ENCODE measurements at places on chromosomes 1 and 21.

- no peak for DNase-seq
Observed at GRCh38 chr1:154751690-154752089, 118.4 kb downstream of the KCNN3 start.

GRCh38 chr1:117659550-117660270 lies 53.9 kb downstream of the TENT5C start:
- no peak for DNase-seq

GRCh38 chr1:172708452-172708851 lies 49.5 kb downstream of the FASLG start:
- DNase-seq, result peak; percentile 41

GRCh38 chr1:11533790-11534787 lies 55.1 kb downstream of the DISP3 start:
- no peak for DNase-seq

- no peak for DNase-seq
Observed at GRCh38 chr1:44029260-44029910, 1.9 kb downstream of the SLC6A9 start.

GRCh38 chr1:29515170-29515955 lies 279.0 kb downstream of the PTPRU start:
- no peak for DNase-seq

DNA sequence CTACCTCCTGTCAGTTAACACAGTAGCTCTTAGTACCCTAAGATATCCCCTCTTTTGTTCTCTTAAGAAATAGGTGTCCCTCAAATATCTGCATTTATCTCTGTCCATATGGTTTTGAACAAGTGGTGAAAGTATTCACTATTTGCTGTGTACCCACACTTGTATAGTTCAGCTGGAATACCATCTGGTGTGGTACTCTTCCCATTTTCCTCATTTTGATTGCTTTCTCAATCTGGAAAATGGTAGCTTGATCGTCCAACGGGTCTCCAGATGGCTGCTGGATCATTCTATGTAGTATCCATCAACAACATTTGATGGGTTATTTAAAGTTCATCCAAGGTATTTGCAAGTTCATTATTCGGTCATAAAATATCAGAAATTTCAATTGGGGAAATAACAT lies 100.3 kb upstream of the DPYD start:
- no peak for DNase-seq

DNA sequence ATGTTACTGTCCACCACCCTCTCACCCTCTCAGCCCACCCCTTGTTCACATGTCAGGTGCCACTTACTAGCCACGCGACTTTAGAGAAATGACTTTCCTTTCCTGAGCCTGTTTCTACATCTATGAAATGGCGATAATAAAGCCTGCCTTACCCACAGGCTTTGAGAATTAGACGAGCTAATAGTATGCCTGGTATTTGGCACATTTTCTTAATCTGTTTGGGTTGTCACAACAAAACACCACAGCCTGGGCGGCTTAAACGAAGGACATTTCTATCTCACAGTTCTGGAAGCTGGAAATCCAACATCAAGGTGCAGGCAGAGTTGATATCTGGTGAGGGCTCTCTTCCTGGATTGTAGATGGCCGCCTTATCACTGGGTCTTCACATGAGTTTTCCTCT lies 273.9 kb upstream of the FMN2 start:
- no peak for DNase-seq

DNA sequence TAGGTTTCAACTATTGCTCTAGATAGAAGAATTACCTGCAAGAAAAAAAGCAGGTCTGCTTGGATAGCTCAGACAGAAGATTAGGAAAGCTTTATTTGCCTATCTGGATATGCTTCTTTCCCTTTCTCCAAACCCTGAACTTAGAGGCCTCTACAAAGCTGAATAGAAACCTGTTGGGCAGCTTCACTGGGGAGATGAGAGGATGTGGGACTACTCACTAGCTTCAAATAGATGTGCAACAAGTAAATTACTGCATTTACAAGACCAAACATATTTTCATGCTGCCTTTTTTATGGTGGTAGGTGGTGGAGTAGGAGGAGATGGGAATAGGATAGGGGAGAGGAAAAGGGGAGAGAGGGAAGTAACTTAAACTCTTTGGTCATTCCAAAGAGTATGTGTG lies 6.4 kb downstream of the CLCA2 start:
- DNase-seq, result no peak

- DNase-seq, result no peak
Observed at GRCh38 chr1:239155466-239156091, 230.8 kb upstream of the CHRM3 start.

DNA sequence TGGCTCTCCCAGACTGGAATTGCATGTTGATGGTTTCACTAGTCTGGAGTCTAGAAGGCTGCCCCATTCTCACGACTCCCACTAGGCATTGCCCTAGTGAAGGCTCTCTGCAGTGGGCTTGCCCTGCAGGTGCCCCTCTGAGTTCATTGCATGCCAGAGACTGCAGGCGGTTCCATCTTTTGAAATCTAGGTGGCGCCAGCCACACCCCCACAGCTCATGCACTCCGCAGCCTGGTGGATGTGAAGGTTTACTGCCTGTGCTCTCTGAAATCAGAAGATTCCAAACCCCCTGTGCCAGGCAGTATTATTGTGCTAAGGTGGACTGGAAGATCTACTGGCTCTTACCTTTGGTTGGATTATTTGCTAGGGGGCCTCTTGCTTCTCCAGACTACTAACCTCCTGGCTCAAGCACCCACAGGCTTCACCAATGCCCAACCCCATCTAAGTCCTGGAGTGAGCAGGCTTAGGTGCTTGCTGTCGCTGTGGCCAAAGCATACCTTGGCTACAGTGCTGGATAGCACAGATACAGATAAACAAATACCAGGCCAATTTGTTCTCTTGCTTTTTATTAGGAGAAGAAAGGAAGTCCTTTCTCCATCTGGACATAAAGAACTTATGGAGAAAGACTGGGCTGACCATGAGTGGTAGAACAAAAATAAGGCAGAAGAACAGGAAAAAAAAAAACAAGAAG lies 83.5 kb upstream of the SIM2 start:
- DNase-seq, result no peak

DNA sequence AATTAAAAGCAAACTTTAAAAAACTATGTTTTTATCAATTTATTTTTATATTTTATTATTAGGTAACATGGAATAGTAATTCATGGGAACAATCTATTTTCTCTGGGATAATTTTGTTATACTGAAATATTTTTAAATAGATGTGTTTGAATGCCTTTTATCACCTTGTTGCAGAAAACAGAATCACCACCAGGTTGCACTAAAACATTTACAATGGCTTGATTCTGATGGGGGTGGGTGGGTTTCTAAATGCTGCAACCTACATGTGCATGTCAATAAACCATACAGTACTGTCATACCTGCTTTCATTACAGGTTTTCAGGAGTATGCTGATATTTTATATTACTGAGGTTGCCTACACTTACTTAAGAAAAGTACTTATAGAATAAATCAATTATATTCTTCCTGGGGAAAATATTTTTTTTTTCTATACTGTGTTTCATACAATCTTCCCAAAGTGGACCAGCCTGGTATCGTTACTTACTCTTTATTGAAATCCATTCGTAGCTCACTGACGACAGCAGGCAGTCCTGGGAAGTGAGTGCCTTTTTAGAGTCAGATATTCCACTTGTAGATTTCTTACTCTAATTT lies 132.8 kb downstream of the PTPRC start:
- DNase-seq, result no peak

GRCh38 chr1:93702828-93703183 lies 21.2 kb upstream of the BCAR3 start:
- DNase-seq, result no peak

DNA sequence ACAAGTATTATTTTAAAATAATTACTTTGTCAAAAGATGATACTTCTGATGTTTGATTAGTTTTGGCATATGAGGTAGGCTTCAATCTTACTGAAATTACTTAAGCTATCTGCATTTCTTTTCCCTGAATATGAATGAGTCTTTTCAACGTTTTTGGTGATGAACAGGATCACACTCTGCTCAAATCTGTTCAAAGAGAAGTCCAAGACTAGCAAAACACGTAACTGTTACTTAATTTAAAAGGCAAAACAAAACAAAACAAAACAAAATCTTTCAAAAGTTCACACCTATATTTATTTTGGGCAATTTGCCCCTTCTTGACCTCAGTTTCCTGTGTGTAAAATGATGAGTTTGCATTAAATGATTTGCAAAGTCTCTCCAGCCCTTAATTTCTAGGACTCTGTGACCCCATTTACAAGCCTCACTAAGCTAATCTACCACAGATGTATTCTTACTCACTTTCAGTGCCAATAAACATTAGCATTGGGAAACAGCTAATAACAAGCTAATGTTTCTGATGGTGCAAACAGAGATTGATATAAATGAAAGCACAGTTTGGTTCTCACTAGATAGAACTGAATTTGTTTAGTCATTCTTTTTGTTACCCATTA lies 865.4 kb downstream of the LTN1 start:
- no peak for DNase-seq

DNA sequence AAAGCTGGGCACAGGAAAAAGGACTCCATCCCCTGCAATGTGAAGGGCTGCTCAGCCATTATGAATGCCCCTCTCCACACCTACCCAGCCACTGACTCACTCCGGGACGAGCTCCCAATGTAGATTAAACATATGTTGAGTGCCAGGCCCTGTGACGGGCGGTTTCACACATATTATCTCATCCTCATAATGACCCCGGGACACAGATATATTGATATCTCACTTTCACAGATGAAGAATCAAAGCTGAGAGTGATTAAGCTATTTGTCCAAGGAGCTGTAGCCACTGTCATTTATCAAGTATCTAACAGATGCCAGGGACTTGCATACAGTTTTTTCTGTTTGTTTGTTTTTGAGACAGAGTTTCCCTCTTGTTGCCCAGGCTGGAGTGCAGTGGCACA lies 35.0 kb upstream of the SLC30A1 start:
- no peak for DNase-seq

- DNase-seq, result no peak
Observed at GRCh38 chr1:202687798-202688197, 22.5 kb downstream of the SYT2 start.

DNA sequence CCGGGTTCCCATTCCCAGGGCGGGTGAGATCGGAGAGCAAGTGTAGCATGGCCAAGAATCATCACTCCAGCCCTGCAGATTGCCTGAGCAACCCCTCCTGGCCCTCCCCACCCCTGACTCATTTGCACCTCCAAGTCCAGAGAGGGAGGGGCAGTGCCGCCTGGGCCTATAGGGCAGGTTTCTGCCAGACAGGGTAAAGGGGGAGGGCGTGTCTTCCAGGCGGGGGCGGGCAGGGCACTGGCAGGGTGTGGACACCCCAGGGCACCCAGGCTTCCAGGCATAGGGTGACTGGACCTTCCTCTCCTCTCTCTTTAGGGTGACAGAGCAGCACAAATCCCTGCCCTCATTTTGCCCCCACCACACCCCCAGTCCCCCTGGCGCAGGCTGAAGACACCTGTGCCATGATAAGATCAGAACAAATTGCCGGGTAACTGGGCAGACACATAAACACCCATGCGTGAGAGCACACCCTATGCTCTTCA lies 3.2 kb upstream of the CRYBG2 start:
- DNase-seq, result no peak

GRCh38 chr1:201882665-201883132 lies 6.0 kb upstream of the SHISA4 start:
- DNase-seq, result no peak

- no peak for DNase-seq
Observed at GRCh38 chr1:59143811-59144210, 153.1 kb upstream of the FGGY start.

DNA sequence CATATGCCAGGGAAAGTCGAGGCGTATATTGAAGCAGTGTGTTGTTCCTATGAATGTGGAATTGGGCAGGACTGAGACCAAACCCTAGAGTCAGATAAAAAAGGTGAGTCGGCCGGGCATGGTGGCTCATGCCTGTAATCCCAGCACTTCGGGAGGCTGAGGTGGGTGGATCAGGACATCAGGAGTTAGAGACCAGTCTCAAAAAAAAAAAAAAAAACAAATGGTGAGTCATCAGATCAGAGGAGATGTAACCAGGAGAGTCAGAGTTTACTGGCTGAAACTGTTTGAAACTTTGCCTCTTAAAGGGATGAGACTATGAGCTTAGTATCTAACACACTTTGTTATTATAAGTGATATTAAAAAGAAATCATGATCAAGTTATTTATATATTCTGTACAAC lies 26.4 kb upstream of the SYCP1 start:
- DNase-seq, result no peak

- DNase-seq, result no peak
Observed at GRCh38 chr1:223843934-223844786, 1.6 kb downstream of the TP53BP2 start.

- DNase-seq, result no peak
Observed at GRCh38 chr1:56437959-56438358, 141.4 kb downstream of the PLPP3 start.

DNA sequence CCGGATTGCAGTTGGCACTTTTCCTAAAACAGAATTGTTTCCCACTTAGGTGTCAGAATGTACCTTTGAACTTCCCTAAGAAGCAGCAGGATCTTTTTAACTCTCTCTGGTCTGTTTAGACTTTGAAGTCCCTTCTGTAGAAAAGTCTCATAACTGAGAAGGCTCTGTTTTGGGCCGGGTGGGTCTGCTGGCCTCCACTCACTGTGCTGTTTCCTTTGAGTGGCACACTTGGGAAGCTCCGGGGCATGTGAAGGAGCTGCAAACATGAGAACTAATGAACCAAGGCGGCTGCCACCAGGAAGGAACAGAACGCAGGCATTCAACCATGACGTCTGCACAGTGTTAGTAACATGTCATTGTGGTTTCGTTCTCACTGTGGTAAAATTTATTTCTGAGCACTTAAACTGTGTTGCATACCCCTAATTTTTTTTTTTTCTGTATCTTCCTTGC lies 19.5 kb upstream of the NCMAP start:
- peak; percentile 40 for DNase-seq

- DNase-seq, result no peak
Observed at GRCh38 chr1:24939675-24940193, 9.7 kb upstream of the RUNX3 start.

DNA sequence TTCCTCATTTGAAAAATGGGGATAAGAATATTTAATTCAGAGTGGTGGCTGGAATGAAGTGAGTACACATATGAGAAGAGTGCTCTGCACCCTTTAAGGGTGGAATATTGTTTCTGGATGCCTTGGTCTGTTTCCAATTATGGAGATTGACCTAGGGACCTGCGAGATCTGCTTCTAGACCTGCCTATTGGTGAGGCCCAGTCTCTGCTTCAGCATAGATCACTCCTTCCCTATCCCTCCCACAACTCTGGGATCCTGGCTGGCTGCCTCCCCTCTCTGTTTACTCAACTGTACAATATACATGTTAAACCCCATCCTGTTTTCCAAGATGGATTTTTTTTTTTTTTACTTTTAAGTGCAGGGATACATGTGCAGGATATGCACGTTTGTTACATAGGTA lies 6.4 kb upstream of the LDLRAD1 start:
- no peak for DNase-seq

GRCh38 chr1:97770376-97770775 lies 150.5 kb downstream of the DPYD start:
- no peak for DNase-seq
